ENCODE measurements at places on chromosomes 7 and 10.

DNA sequence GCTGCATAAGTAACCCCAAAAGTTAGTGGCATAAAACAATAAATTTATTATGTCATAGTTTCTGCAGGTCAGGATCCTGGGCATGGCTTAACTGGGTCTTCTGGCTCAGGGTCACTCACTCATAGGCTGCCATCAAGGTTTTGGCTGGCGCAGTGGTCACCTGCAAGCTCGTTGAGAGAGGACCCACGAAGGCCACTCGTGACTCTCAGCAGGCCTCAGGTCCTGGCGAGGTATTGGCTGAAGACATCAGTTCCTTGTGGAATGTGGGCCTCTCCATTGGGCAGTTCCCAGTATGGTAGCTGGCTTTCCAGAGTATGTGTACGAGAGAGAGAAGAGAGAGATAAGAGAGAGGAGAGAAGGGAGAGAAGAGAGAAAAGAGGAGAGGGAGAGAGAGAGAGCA lies 138.3 kb upstream of the KLF14 start:
- no peak for DNase-seq

DNA sequence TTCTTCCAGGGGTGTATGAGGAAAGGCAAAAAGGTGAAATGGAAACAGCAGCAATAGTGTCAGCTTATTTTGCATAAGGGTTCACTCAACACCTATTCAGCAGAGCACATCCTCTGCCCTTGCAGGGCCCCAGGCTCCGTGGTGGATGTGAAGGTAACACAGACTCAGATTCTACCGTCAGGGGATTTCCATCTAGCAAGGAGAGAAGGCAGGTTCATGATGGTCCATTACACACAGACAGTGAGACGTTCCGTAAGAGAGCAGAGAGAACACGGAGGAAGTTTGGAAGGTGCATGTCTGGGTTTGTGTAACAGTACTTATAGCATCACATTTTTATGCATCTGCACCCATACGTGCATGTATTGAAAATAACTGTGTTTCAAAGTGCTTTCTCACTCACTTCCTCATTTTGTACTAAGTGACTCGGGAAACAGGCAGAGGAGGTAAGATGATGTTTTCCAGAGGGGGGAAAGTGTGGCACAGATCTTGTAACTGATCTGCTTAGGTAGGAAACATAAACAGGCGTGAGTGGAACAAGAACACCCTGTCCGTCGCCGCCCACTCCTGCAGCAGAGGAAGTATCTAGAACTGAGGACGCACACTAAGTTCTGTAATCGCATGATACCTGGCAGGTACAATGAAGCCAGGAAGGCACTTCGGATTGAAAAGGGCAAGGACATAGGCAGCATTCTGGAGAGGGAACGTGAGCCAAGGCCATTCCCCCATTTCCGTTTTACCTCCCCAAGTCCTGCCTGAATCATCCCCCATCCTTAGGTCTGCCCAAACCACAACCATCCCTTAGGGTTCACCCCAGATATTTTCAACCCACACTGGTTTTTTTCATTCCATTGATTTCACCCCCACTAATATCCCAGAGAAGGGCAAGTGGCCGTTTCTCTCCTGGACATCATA lies 1.0 kb upstream of the ENO4 start:
- DNase-seq = no peak

GRCh38 chr7:110786328-110786965 lies 304.5 kb upstream of the LRRN3 start:
- DNase-seq = no peak

DNA sequence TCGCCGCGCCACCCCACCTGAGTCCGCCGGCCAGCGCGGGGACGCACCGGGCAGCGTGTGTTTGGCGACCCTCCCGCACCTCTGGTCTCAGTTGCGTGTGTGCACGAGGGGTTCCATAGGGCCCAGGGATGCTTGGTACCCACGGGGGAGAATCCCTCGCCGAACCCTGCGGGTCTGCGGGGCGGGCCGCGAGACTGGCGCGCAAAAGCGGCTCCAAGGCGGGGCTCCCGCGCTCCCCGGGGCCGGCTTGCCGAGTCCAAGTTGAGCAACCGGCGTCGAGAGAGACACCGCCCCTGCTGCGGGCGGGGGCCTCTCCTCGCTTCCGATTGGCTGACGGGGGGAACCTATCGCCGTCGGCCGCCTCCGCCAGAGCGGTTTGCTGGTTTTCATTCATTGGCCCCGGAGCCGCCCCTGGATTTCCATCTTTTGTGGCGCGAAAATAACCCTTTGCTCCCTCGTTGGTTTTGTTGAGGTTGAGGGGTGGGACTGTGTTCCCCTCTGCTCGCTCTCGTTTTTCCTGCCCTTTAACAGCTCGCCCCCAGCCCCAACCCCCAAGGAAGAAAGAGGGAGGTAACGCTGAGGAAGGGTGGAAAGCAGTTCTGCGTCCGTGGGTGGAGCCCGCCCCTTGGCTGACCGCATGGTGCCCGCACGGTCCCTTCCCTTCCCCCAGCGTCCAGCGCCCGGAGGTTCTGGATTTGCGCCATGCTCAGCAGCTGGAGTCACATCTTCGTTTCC lies 4.0 kb upstream of the IGF2BP3 start:
- peak; percentile 99 for DNase-seq

GRCh38 chr7:70886547-70886946 lies 245.4 kb upstream of the GALNT17 start:
- no peak for DNase-seq

DNA sequence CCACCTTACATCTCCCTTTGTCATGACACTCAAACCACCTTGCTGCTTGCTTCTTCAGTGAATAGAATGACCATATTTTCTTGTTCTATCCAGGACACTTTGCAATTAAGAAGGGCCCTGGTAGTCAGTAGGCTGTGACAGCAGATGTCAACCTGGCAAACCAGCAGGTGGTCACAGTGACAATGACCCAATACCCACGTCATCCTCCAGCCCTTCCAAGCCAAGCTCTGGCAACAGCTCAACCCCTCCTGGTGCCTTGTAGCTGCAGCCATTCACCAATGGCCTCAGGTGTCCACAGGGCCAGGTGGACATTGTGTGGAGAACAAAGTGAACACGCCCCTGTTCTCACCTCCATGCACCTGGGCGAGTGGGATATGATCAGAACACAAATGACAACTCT lies 87.6 kb upstream of the MACROH2A2 start:
- DNase-seq = no peak

DNA sequence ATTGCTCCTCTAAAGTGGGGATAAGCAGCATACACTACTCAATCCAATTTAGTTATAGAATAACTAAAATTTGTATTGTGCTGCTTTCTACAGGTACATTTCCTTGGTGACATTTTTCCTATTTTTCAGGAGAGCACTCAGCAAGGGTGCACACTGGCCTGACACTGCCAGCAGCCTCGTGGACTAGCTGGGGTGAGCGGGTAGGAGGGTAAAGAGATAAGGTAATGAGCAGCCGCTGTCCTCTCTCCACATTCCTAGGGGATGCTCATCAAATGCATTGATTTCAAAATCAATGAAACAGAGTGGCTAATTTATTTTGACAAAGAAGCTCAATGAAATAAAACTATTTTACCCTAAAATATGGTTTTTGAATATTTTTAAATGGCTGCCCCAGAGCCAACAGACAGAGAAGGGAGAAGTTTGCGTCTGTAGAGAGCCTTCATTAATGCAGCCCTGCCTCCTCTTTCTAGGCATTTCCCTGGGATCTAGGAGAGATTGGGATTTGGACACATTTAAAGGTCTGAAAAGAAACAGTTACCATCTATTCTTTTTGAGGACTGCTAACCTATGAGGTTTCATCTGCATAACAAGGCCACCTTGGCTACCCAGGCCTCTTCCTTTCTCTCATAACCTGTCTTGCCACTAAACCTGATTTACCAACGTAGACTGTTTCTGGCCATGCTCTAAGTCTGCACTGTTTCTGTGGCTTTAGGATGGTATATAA lies 561.0 kb downstream of the IPMK start:
- DNase-seq = no peak

DNA sequence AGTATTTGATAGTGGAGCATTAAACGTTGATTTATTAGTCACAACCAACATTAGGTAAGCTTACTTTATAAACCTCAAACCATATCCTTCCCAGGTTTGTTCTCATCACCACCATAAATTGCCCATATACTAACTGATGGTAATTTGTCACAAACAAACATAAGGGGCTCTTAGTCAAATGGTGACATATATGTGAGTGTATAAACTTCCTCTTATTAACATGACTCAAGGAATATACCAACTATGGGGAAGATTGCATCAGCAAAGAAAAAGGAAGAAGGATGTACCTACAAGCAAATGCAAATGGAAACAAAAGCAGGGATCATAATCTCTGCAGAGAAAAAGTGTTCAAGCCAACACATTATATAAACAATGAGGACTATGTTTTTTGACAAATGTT lies 418.2 kb upstream of the AKR1E2 start:
- peak; percentile 82 for DNase-seq

DNA sequence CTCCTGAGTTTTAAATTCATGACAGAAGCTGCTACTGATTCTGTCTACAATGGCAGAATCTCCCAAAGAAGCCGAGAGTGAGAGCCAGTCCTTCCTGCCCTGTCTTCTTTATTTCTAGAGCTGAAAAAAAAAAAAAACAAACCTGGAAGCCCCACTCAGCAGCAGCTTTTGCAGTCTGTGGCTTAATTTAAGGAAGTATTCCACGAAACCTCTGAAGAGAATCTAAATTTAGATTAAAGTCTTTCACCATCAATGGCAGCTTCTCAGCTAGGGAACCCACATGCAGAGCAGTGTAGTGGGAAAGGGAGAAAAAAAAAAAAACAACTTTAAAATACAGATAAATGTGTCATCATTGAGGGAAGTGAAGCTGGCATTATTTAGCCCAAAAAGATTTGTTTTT lies 23.4 kb downstream of the SMURF1 start:
- no peak for DNase-seq

DNA sequence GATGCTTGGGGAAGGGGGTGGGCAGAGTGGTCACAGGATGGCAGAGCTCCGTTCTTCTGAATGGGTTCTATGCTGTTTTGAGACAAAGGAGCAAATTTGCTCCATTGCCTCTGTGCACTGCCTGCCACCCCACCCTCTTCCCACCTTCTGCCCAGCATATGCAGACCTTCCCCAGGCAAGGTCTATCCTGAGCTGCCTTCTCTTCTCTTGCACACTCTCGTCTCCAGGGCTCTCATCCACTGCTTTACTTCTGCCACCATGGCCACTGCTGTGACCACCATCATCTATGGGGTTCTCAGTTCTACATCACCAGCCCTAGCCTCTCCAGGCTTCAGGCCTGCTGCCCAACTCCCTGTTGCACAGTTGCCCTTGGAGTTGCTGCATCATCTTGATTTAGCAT lies 230.4 kb downstream of the TMEM178B start:
- no peak for DNase-seq

- DNase-seq = no peak
These were observed 10.4 kb downstream of the NXPH1 start for GRCh38 chr7:8443576-8444467.

DNA sequence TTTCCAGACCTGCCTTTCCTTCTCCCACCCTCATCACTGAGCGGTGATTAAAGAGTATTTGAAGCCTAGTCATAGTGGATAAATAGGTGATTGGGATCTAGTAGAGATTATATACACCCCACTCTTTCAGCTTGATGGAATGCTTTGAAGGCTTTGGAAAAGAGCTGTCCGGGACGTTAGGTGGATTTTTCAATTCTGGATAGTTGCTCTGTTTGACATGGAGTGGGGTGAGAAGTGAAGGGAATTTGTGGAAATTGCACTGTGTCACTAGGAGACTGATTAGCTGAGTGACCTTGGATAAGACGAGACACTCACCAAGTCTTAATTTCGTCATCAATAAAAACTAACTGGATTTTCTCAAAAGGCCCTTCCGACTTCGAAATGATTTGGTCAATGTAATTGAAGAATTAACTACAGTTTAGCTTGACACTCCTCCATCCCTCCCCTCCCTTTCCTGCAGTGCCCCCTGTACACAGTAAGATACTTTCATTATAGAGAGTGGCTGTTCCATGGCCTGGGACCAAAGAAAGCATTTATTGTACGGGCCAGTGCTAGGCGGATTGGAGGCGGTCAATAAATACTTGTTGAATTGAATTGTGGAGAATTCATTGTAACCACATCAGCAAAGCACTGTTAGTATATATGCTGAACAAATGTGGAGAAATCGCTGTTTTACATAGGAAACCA lies 962 bp downstream of the ZKSCAN1 start:
- DNase-seq = no peak

- DNase-seq = no peak
These were observed 92.8 kb downstream of the STK31 start for GRCh38 chr7:23802720-23803397.

GRCh38 chr7:90629297-90629918 lies 33.3 kb downstream of the CDK14 start:
- peak; percentile 63 for DNase-seq

DNA sequence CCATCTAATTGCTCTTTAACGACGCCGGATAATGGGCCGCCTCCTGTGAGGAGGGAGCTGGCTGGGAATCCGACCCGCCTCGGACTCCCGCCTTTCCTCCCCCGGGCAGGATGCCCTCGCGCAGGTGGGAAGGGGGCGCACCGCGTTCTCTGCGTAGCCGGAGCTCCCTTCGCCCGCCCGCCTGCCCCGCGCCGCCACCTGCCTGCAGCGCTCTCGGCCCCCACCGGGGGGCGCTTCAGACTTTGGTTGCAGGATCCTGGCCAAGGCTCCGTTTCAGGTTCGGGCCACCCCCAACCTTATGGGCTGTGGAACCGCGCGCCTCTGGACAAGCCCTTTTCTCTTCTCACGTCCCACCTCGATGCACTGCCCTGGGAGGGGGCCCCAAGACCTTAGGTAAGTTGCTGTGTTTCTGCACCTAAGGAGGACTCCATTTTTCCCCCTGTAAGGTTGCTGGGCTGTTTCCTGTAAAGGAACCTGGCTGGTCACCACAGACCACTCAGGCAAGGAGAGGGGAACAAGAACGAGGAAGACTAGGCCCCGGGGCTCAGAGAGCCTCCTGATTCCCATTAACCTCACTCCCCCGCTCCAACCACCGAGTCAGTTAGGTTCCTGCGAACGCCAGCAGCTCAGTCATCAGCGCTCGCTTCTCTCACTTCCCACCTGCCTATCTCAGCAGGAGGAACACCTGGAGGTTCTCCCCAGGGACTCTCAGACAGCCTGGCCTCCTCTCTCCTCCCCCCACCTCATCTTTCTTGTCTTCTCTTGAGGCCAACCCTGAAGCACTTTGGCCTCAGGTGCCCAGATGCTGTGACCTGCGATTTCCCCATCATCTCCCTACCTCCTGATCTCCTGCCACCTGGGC lies 11.3 kb upstream of the KAZALD1 start:
- peak; percentile 55 for DNase-seq

GRCh38 chr7:24717694-24718320 lies 39.5 kb downstream of the GSDME start:
- DNase-seq = no peak

- no peak for DNase-seq
These were observed 97.1 kb upstream of the MXI1 start for GRCh38 chr10:110110338-110110737.

GRCh38 chr10:110042181-110042580 lies 34.4 kb downstream of the ADD3 start:
- no peak for DNase-seq

- DNase-seq = peak; percentile 3
These were observed 160.5 kb downstream of the AOAH start for GRCh38 chr7:36563706-36564327.

DNA sequence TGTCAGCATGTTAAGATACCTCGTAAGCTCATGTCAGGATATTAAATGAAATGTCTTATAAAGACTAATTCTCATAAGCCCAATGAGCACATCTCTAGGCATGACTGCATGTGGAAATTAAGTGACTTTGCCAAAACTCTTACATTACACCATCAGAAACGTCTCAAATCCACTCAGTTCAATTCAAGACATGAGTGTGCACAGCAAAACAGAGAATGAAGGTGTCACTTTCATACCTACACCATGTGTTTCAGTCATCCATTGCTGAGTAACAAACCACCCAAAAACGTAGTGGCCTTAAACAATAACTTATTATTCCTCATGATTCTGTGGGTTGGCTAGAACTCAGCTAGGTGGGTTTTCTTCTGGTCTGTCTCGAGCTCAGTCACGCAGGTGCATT lies 99.8 kb downstream of the ATE1 start:
- no peak for DNase-seq
